ENCODE measurements at places on chromosomes 7 and 10.

DNA sequence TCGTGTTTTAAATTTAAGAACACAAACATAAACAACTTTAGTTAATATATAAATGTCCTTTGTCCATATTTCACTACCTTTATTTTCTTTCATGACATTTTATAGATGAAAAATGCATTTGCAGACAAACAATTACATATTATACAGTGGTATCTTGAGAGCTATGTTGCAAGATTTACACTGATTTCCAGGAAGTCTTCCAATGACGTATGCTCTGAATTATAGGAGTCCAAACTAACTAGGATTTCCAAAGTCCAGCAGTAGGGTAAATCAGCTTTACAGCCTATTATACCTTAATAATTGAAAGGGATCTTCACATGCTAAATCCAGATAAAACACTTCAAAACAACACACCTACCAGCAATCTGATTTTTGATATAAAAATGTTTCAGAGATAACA, 69.4 kb downstream of the HYCC1 start:
- no peak for DNase-seq

DNA sequence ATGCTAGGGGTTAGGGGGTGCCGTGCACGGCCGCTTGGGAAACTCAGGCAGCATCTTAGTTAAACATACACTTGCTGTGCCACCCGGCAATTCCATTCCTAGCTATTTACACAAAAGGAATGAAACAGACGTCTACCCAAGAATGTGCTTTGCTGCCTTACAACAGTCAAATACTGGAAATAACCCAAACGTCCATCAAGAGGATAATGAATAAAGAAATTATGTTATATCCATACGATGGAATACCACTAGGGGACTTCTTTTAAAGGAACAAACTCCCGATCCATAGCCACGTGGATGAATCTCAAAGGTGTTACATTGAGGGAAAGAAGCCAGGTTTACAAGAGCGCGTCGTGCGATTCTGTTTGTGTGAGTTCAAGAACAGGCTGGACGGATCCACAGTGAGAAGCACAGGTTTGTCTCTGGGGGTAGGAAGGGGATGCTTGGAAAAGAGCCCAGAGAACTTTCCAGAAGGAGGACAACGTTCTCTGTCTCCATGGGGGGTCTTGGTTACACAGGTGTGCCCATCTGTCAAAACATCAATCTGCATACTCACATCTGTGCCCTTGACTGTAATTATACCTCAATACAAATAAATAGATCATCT, 41.8 kb downstream of the STK32C start:
- no peak for DNase-seq

DNA sequence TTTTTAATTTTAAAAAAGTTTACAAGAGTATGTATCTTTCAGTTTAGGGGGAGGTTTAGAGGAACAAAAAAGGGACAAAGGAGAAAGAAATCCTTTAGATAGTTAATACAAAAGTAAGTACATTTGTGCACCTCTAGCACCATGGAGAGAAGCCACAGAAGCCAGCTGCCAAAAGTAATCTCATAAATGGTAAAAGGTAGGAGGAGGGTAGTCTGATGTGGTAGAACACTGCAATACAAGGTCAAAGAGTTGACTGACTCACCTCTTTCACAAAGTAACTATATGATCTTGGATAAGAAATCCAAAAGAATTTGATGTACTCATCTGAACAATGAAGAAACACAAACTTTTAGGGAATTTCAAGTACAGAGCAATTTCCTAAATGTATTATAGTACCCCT, 68.1 kb downstream of the CNOT4 start:
- DNase-seq: no peak

- DNase-seq: no peak
These were observed 39.7 kb downstream of the SP8 start for GRCh38 chr7:20747001-20747400.

DNA sequence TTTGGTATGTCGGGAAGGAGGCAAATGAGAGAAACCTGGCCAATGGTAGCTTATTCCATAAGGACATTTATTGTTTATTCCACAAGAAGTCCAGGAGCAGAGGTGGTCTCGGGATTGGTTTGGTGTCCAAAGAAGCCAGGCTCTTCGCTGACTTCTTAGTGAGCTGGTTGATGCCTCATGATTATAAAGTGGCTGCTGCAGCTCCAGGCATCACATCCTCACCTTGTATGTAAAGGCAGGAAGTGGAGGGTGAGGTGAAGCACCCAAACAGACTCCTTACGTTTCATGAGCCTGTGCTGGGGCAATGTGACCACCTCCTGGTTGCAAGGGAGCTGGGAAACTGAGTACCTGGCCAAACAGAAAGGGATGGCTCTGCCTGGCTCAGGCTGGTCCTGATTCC, 92.4 kb downstream of the MYL10 start:
- DNase-seq: no peak

DNA sequence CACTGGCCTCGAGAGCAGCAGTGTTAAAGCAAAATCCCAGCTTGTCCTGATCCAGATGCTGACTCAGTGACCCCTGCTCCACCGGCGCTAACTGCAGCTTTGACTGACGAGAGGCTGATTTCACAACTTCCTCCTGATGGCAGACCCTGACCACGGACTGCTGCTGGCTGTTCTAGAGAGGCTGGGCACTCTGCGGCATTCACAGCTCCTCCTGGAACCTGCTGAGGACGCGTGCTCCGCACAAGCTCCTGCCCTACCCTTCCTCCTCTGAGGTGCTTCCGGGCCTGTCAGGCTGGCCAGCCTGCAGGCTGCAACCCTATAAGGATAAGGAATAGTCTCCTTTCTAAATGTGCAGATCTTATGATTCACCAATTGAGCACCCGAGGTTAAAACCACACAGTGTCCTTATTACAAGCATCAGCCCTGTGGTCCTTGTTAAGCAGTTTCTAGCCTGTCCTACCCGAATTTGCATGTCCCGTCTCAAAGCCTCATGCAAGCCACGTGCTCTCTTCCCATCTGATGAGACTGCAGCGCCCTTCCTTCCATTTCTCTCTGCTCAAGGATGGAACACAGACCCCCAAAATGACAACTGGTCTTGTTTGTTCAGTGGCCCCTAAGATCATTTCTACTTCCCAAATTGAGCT, 35.5 kb upstream of the NCAPG2 start:
- no peak for DNase-seq
